Esophagus squamous epithelium (tissue), 5 donors: ENCODE measurements at places on chromosomes 7 and 10.

DNA sequence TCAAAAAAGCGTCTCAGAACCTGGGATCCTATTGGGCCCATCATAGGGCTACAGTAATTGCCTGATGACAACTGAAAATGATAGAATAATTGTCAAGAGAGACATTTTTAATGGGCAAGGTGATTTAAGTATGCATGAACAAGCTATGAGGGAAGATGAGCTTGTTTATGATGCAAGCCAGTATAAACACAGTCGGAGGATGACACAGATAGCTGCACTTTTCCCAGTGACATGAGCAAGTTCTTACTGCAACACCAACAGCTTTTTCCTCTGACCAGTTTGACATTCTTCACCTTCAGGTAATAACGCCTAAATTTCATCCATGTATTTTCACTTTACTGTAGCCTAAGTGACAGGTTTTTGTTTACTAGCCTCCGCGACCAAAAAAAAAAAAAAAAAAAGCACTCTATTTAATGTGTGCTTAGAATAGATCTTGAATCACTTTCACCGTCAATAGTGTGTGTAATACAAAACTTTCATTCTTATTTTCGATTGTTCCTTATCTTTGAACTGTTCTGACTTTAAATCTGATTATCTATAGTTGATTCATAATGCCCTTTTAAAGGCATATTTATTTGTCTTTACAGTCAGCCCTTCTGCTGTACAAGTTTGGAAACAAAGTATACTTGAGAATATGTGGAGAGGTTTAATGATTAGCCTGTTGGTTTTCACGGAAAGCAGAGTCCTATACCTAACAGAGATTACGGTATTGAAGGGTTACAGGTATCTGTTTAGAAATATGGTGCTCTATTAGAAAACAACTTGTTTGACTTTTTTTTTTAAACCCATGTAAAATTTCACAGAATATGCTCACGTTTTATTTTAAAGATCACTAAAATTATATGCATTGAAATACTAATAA lies 1.7 kb downstream of the FOXP2 start:
- no peak for DNase-seq

- DNase-seq: no peak
These were observed 8.6 kb upstream of the CPED1 start for GRCh38 chr7:120979765-120980499.

- DNase-seq: no peak
These were observed 205.6 kb upstream of the PTER start for GRCh38 chr10:16231176-16231575.

DNA sequence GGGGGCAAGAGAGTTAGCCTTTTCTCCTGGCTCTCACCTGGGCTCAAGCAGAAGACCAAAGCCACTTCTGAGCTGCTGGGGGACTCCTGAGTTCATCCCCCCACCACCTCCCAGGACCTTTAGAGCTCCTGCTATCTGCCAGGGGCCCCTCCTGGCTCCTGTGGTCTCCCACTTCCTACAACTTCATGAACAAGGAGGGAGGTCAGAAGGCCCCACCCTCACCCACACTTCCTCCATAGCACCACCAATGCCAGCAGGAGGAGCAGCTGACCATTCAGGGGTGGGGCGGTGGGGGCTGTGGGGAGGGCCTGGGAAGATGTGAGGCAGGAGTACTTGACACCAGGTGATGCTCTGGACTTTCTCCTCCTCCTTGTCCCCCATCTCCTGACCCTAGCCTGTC lies 32.6 kb upstream of the ADCYAP1R1 start:
- no peak for DNase-seq

DNA sequence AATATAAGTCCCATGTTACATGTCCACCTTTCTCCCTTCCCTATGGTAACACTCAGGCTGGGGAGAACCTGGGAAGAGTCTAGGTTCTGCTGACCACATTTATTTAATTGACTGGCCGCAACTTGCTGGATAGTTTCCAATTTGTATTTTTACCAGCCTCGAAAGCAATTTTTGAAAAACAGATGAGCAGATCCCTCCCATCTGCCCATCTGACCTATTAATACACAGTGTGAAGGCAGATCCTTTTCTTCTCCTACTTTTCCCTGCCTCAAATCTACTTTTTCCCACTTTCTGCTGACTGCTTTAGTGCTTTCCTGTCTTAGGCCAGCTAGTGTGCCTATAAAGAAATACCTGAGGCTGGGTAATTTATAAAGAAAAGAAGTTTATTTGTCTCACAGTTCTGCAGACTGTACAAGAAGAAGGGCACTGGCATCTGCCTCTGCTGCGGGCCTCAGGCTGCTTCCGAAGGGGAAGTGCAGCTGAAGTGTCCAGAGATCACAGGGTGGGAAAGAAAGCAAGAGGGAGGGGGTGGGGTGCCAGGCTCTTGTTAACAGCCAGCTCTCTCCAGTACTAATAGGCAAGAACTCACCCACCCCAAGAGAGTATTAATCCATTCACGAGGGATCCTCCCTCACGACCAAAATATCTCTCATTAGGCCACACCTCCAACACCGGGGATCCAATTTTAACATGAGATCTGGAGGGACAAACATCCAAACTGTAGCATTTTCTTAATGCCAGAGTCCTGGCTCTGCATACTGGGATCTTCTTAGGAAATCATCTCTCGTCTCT lies 336.0 kb upstream of the IGFBP3 start:
- DNase-seq: no peak

DNA sequence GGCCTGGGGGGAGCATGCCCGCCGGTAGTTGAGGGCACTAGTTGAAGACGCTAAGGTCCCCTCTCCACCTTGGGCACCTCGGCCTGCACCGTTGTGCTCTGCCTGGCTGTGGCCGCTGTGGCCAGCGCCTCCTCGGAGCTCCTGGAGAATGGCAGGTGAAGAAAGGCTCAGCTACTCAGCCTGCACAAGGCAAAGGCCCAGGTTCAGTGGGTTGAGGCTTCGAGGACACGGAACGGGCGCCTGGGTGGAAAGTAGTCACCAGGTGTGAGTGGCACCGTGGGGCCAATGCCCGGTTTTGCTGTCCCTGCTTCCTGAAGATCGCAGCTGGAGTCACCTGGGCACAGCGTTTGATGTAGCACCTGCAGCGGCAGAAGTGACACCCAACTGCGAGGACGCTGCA lies 12.4 kb upstream of the ZNF716 start:
- DNase-seq: no peak

GRCh38 chr7:144842377-144842851 lies 6.6 kb upstream of the TPK1 start:
- peak; percentile 9 for DNase-seq

DNA sequence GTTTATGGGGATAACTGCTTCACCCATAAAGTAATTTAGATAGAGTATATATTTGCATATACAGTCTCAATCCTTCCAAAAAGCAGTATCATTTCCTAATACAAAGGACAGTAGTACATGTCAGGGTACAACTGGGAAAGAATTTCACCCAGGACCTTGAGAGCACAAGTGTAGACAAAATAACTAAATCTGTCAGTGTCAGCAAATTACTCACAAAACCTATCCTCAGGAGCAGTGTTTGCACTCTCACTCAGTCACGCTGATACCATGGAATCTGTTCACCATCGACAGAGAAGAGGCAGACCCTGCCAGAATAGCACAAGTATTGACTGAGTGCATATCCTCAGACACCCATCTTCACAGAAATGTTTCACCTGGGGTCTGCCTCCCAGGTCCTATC lies 554.7 kb upstream of the PHF14 start:
- DNase-seq: no peak

DNA sequence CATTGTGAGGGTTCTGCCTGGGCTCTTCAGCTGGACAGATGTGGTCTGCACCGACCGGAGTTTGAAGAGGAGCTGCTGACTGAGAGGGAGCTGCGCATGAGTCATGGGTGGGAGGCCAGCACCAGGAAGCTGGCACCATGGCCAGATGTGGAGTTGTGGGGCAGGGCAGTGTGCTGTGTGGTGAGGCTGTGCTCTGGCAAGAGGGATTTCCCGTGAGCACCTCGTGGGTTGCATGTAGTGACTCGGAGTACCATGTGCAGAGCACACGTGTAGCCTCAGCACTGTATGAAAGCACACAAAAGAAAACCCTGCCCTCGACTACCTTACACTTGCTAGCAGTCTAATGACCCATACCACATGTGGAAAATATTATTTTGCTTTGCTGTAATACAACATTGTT lies 103.4 kb downstream of the WNT2 start:
- no peak for DNase-seq

DNA sequence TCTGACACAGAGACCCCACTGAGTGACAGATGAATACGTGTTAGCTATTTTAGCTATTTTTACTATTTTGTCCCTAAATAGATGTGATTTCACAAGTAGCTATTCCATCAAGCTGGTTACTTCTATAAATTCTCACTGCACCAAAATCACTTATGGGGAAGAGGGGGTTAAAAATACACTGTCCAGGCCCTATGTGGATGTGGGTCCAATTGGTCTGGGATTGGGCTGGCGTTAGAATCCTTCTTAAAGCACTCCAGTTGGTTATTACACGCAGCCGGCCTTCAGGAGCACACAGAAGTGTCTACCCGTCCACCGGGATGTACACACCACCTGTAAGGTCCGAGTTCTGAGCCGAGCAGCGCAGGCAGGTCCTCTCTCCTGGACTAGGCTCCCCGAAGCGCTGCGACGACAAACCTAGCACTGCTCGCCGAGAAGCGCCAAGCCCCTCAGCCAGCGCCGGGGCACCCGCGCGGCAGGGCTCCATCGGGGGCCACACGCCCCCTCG lies 222.3 kb upstream of the MKLN1 start:
- DNase-seq: no peak

GRCh38 chr7:150314639-150315239 lies 8.4 kb upstream of the LRRC61 start:
- DNase-seq: no peak

- no peak for DNase-seq
These were observed 63.1 kb downstream of the PWWP2B start for GRCh38 chr10:132460071-132460470.

DNA sequence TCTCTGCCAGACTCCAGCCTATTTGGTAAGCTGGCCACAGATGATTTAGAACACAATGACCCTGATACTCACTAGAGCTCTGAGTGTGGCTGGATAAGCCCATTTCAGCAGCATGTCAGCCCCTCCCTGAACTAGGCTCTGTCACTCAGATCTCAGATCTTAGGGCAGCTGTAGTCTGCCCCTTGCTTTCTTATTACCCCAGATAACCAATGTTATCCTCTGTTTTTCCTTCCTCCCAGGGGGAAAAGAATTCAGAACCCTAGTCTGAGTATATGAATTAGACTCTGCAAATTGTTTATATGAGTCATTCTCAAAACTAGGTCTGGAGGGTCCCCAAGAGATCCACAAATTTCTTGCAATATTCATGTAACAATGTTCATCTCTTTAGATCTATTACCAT lies 286.2 kb downstream of the KCNMA1 start:
- DNase-seq: no peak

DNA sequence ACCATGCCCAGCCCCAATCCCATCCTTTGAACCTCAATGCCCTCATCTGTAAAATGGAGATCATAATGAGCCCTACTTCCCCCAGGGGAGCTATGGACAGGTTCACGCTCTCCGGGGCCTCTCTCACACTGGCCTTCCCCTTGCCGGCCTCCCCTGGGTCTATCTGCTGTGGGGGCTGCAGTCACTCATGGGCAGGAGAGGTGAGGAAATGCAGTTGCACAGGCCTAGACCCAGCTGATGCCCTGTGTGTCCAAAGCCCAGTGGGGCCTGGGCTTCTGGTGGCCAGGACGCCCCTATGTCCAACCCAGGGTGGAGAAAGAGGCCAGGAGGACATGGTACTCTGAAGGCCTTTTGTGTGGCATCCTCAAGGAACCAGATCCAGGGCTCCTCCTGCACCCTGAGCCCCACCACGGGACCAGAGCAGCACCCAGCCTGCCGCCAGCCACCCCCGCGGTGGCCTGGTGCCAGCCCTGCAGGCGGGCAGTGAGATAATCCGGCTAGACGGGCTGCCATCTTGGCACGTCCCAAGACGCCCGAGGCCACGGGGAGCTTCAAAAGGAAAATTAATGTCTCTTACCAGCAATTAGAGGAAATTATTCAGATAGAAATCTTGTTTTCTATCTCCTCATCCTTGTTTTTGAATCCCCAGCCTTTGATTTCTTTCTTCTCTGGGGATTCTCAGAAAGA lies 39.0 kb downstream of the MYL10 start:
- DNase-seq: no peak
